Common myeloid progenitor, CD34-positive (primary cell): ENCODE measurements at places on chromosomes 4 and X.

DNA sequence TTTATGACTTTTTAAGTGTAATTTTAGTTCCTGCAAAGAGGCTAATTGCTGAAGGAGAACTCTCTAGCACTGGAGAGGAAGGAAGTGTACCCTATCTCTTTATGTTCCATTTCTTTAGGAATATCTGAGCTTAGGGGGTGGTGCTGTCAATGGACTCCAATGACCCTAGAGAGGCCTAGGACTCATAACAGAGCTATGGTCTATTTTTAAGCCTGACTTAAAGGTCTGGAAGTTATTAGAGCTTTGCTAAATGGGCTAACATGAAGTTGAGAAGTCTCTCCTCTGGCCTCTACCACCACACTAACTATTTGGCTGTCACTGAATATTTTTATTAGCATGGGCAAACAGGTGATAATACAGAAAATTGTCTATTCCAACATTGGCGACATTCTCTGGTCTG, 152.2 kb downstream of the SPATA18 start:
- DNase-seq: no peak

GRCh38 chrX:96176921-96177320, 507.7 kb upstream of the DIAPH2 start:
- DNase-seq: no peak

DNA sequence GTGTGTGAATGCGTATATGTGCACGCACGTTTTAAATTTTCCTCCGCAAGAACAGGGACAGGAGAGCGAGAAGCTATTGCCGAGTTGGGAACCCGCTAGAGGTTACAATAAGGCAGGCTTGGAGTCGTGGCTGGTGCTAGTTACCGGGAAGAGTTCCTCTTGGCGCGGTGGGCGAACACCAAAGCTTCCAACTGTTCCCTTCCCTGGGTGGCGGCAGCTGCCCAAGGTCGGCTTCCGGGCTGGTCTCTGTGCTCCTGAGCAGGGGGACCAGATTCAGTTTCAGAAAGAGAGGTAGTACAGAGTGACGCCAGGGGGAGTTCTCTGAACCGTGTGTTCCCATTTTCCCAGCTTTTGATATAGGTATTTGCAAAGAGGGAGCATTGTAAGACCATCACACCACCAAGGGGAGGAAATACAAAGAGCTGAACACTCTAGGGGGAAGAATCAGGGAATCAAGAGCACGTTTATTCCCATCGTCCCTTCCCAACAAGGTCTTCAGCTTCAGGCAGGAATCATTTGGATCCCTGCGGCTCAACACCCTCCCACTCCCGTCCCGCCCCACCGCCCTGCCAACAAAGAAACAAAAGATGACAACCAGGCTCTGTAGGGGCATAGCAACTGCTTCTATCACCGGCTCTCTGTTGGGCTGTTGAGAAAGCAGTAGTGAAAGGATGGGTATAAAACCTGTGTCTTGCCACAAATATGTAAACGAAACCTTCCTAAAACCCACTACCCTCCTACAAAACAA, 113.6 kb upstream of the TEX13C start:
- no peak for DNase-seq

DNA sequence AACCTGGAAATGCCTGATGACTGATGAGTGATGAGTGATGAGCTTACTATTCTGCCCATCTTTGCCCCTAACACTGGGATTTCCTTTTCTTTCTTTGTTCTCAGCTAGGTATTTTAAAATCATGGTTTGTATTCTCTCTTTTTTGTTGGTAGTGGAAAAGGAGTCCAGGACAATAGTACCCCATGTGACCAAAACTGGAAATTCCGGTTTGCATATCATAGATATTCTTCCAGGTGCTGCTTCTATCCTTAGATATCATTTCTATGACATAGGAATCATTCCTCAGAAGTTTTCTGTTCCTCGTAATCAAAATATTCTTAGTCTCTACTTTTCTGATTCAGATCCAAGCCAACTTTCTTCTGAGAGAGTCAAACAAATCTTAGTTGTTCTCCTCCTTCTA, 320.5 kb upstream of the TET2 start:
- no peak for DNase-seq

GRCh38 chr4:128527351-128527750, 239.7 kb upstream of the PGRMC2 start:
- no peak for DNase-seq

DNA sequence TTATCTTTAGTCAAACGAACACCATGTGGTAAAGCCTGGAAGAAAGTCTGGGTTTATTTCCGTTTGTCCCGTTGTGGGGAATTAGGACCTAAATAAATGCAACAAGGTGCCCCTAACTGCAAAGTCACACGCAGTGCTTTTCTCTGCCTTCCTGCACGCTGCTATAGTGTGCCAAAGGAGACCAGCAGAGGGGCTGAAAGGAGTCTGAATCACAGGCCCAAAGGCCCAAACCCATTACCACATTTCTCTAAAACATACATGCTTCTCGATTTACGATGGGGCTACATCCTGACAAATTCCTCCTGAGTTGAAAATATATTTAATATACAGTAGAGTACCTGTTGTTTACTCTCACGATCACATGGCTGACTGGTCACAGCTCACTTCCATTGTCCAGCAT, 4.5 kb downstream of the VEGFC start:
- no peak for DNase-seq

- DNase-seq: no peak
Observed at GRCh38 chrX:108309144-108309543, 129.1 kb downstream of the COL4A6 start.

DNA sequence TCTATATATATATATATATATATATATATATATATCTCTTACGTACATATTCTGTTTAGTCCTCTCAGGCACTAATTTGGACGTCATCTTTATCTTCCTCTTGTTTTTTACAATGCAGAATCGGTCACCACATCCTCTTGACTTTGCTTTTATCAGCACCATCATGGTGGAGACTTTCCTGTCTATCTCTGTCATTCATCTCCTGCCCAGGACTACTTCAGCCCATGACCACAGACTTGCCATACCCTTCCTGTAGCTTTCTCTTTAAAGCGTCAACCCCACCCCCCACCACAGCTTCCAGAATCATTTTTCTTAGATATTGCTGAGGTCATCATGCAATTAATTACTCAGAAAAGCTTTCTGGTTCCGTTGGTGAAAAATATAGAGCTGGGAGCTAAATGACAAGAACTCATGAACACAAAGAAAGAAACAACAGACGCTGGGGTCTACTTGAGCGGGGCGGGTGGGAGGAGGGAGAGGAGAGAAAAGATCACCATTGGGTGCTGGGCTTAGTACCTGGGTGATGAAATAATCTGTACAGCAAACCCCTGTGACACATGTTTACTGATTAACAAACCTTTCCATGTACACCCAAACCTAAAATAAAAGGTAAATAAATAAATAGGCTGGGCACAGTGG, 30.5 kb upstream of the PRKX start:
- DNase-seq: peak; percentile 94

DNA sequence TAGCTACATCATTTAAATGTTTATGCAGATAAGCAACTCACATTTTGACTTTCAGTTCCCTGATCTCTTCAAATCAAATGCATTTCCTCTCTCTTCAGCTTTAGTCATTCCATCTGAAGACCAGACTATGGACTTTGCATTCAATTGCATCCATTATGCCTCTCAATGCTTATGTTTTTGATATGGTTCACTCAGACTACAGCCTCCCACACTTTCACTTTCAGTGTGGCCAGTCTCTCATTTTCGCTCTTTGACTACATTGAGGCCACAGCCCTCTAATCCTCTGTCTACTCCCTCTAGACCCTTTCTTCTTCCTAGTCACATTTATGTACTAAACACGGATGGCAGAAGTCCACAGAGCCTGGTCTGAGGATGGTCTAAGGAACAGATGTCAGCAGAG, 24.5 kb upstream of the VEGFC start:
- no peak for DNase-seq

GRCh38 chr4:11130195-11130970, 298.3 kb downstream of the HS3ST1 start:
- no peak for DNase-seq

- DNase-seq: no peak
Observed at GRCh38 chr4:126572264-126572663, 1060.5 kb upstream of the INTU start.
